ENCODE measurements at places on chromosomes 11 and 22. TPM values are rescaled to one million over a fixed set of nuclear protein-coding genes. Genes with fewer than 3 reads are reported as not detected.

LUZP2 gene
- total RNA-seq, result 0.57 TPM

DNA sequence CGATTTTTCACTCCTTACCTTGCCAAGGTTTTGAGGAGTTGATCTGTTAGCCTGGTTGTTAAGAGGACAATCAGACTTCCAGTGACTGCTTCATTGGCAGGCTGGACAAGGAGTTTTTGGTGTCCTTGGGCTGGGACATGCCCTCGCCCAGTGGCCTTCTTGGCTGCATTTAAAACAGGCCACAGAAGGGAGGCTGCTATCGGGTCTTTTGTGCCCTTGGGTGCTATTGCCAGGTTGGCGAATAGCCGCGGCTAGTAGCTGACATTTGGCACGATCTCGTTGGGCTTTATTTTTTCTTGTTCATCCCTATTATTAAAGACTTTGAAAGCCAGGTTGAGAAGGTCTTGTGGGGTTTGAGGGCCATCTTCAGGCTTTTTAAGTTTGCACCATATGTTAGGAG, 99.4 kb downstream of the ELP4 start:
- H3K36me3 ChIP-seq, result no peaks in the 10 kb centered on the region
- H3K27me3 ChIP-seq, result no peaks in the 10 kb centered on the region
- no peak overlapping the region for H3K27ac ChIP-seq

GRCh38 chr11:15825976-15826650, 530.2 kb downstream of the SOX6 start:
- no peak for DNase-seq
- H3K27ac ChIP-seq, result no peak overlapping the region
- H3K4me1 ChIP-seq, result no peaks in the 10 kb centered on the region
- no peaks in the 10 kb centered on the region for H3K27me3 ChIP-seq

GRCh38 chr11:122158171-122158570, 42.2 kb upstream of the BLID start:
- no peaks in the 10 kb centered on the region for H3K36me3 ChIP-seq
- H3K4me3 ChIP-seq, result no peak overlapping the region
- H3K27ac ChIP-seq, result no peak overlapping the region
- no peak for DNase-seq

GRCh38 chr11:45754741-45755140, 50.2 kb upstream of the SLC35C1 start:
- H3K27ac ChIP-seq, result no peak overlapping the region
- no peaks in the 10 kb centered on the region for H3K27me3 ChIP-seq
- H3K4me1 ChIP-seq, result no peaks in the 10 kb centered on the region
- H3K36me3 ChIP-seq, result no peaks in the 10 kb centered on the region
- no peak for DNase-seq

DNA sequence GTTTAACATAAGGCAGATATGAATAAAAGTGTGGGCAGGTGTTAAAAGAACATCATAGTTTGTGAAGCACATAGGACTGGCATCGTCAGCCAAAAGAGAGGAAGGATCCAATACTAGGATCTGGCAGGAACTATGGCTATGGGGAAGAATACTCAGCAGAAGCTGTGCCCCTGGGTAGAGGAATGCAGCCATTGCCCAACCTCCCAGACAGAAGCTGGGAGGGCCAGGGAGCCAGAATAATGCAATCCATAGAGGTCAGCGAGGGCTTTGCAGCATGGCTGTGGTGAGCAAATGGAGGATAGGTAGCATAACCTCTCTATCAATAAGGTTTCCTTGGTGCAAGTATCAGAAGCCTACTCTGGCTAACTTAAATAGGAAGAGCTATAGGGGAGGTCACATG, 11.7 kb upstream of the CSTF3 start:
- H3K27ac ChIP-seq, result no peak overlapping the region
- H3K4me1 ChIP-seq, result no peaks in the 10 kb centered on the region
- no peak overlapping the region for H3K4me3 ChIP-seq
- H3K27me3 ChIP-seq, result no peaks in the 10 kb centered on the region
- no peak for DNase-seq

MN1 gene
- 1.5 TPM for total RNA-seq

KRTAP5-9 gene
- 0.35 TPM for total RNA-seq

DNA sequence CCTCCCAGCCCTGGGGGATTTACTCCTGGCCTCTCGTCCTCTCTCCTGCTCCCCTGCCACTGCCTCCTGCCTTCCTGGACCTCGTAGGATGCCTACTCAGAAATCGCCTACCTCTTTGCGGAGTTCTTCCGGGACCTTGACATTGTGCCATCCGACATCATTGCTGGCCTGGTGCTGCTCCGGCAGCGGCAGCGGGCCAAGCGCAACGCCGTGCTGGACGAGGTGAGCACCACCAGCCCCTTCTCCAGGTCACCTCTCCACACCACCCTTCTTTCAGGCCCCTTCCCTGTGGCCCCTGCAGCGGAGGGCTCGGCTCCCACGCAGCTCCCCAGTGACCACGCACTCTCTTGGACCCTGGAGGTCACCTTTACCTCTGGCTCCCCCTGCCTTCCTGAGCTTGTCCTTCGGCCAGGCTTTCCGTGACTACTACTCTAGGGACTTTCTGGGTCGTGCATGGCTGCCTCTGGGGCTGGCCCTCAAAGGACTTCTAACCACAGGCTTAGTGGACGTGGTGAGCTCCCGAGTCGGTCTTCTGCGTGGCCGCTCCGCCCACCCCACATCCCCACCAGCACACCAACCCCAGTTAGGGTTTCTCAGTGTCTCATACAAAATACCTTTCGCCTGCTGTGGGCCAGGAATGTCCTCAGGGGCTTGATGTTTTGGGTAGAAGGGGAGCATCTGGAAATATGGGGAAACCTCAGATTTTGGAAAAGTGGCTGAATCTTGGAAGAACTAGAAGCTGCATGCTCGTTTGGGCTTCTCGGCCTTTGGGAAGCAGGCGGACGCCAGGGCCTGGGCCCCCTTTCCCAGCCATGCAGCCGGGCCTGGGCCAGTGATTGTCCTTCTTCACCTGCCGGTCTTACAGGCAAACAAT, 24.1 kb upstream of the MYRF start:
- H3K27me3 ChIP-seq, result no peaks in the 10 kb centered on the region
- no peaks in the 10 kb centered on the region for H3K36me3 ChIP-seq
- H3K4me3 ChIP-seq, result no peak overlapping the region
- no peak for DNase-seq

DNA sequence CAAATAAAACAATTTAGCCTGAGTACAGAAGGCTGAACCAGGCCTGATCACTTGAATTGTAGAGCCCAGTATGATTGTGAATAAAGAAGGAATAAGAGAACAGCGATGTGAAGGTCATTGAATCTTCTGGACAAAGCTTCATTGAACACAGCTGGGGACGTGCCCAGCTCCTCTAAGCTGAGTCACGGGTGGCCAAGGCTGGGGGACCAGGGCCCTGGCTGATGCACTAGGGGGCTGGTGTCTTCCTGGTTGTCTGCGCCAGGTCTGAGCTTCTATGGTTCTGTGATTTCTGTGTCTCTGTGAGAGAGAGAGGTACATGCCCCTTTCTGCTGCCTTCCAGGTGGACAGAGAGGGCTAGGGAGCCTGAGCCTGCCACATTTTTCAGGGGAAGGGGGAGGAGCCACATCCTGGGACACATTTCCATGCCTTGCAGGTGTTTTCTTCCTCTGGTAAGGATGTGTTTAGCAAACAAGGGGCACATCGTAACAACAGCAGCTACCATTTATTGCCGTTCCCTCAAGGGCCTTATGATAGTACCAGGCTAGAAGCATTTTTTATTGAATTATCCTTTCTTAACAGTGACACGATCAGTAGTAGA, 135.7 kb downstream of the C11orf91 start:
- H3K4me3 ChIP-seq, result no peak overlapping the region
- no peak for DNase-seq
- H3K27me3 ChIP-seq, result no peaks in the 10 kb centered on the region
- no peak overlapping the region for H3K27ac ChIP-seq
- H3K4me1 ChIP-seq, result no peaks in the 10 kb centered on the region

DNA sequence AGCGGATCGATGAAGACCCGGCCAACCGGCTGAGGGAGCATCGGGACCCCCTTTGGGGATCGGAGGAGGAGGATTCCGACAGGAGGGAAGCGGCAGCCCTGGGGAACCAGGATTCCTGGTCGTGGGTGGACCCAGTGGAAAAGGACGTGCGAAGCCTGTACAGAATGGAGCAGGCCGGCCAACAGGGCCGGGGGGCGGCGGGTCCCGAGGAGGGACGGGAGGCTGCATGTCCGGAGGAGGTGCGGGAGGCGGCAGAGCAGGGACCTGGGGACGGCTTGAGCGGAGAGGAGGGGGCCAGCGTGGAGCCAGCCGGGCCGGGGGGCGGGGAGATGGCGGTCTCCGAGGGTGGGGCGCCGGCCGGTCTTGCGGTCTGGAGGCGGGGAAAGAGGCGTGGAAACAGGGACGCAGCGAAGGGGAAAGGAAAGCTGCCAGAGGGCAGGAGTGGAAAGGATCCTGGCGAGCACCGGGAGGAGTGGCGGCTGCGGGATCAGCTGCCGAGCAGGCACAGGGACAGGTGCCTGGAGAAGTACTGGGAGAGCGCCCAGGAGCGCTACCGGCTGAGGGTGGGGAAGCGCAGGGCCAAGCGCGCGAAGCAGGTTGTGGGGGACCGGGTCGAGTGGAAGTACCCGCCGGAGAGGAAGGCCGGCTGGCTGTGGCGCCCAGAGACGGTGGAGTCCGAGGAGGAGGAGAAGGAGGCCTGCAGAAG, at the start of gene ANO5:
Gene ANO5, plus strand, starts transcription at position 444 of the 706 bp plus-strand sequence. CDS start 408 bp downstream, outside the sequence.
- DNase-seq, result peak; percentile 88
- no peaks in the 10 kb centered on the region for H3K4me1 ChIP-seq
- H3K27ac ChIP-seq, result peak within 1 kb of the TSS; percentile 37
- peak within 1 kb of the TSS; percentile 64 for H3K4me3 ChIP-seq
- no peaks in the 10 kb centered on the region for H3K36me3 ChIP-seq

DNA sequence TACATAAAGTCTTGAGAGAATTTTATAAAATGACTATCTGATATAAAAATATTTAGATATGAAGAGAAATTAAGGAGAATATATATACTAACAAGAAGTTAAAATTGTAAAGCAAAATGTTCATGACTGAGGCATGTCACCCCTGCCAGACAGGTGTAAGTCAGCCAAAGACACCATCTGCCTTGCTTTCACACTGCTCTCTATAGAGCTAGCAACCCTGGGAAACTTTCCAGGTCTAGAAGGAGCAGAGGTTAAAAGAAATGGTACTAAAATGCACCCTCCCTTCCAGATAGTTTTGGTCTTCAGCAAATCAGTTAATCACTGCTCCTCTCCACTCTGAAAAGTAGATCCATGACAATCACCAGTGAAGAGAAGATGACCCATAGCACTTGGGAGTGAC, 16.5 kb downstream of the PPP2R1B start:
- no peak overlapping the region for H3K4me3 ChIP-seq
- H3K36me3 ChIP-seq, result peaks cover 4% of the 10 kb centered on the region

SNX32 gene
- total RNA-seq, result 1.6 TPM

MS4A15 gene
- total RNA-seq, result not detected

- no peaks in the 10 kb centered on the region for H3K36me3 ChIP-seq
- H3K27me3 ChIP-seq, result no peaks in the 10 kb centered on the region
- DNase-seq, result no peak
- H3K4me3 ChIP-seq, result no peak overlapping the region
- no peaks in the 10 kb centered on the region for H3K4me1 ChIP-seq
These were observed 47.3 kb upstream of the SLC5A1 start for GRCh38 chr22:31995807-31996206.

ARHGAP20 gene
- 1.3 TPM for total RNA-seq

DNA sequence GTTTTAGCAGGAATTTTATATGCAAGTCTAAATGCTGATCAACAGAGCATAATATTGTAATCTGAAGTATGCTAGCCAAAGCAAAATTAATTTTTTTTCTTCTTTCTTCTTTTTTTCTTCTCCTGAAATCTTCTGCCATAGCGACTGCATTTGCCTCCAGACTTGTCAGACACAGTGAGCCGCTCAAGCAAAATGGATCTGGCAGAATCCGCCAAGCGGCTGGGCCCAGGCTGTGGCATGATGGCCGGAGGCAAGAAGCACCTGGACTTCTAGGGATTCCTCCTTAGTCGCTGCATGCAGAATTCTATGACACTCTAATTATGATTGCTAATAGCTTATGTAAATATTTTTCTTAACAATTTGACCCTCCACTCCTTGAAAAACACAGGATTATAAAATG, 27.9 kb downstream of the PAX6 start:
- H3K27ac ChIP-seq, result no peak overlapping the region
- DNase-seq, result no peak

CHRM1 gene
- total RNA-seq, result 1.2 TPM

GRCh38 chr22:35882211-35883030, 146.2 kb downstream of the RBFOX2 start:
- no peak overlapping the region for H3K4me3 ChIP-seq
- H3K27me3 ChIP-seq, result no peaks in the 10 kb centered on the region
- no peak for DNase-seq
- no peak overlapping the region for H3K27ac ChIP-seq
- H3K4me1 ChIP-seq, result peaks cover 4% of the 10 kb centered on the region

OR6T1 gene
- total RNA-seq, result not detected

Data from colonic mucosa (tissue), 4 donors.